CD4-positive, alpha-beta T cell treated with Interleukin-12 subunit alpha and Interleukin-12 subunit beta, for 1 hour (primary cell): ENCODE measurements at places on chromosomes 3 and 15.

DNA sequence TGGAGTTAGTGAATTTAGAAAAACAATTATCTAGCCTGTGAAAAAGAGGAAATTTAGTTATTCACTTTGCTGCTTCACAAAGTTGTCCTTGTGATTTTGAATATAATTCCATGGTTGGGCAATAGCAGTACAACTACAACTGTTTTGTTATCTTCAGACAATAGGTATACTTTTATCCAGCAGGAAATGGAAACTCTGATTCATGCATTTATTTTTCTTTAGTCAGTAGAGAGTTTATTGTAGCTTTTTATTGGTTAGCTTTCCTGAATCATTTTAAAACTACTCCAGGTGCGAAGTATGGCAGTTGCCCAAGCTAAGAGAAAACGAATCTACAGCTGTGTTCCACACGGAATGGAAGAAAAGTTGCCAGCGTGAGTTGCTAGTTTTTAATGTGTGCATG, 80.3 kb downstream of the TM4SF4 start:
- DNase-seq = no peak

GRCh38 chr3:170418422-170419398, at the start of gene CLDN11:
Gene CLDN11, plus strand, starts transcription at chr3:170418868. Its CDS starts 199 bp downstream, at chr3:170419067.
- DNase-seq = no peak

DNA sequence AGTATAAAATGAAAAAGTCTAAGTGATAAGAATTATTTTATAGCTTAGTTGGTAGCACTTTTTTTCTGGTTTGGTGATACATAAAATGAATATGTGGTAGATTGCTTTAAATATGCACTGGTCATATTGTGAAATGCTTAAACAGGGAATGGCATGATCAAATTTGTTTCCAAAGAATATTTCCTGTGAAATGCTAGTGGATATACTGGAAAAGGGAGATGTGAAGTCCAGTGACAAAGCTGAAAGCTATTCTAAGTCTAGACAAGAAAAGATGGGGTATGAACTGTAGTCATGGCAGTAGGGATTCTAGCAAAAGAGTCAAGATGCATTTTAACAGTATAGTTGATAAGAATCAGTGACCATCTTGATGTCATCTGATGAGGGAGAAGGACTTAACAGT, 98.9 kb upstream of the MME start:
- no peak for DNase-seq

DNA sequence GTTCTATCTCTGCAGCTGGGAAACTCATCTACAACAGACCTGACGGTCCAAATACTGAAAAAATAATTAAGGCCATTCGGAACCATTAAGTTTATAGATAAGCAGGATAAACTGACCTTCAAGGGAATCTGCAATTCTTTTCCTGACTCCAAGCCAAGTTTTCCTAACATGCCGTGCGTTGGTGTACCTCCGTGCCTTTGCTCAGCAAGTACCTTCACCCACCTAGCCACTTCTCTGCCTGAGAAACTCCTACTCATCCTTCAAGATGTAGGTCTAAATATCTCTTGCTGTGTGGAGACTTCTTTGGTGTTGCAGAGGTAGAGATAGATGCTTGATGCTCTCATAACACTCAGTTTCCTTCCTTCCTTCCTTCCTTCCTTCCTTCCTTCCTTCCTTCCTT, 24.2 kb upstream of the BNC1 start:
- DNase-seq = no peak

- DNase-seq = no peak
These were observed 38.6 kb upstream of the APH1B start for GRCh38 chr15:63238796-63239195.

DNA sequence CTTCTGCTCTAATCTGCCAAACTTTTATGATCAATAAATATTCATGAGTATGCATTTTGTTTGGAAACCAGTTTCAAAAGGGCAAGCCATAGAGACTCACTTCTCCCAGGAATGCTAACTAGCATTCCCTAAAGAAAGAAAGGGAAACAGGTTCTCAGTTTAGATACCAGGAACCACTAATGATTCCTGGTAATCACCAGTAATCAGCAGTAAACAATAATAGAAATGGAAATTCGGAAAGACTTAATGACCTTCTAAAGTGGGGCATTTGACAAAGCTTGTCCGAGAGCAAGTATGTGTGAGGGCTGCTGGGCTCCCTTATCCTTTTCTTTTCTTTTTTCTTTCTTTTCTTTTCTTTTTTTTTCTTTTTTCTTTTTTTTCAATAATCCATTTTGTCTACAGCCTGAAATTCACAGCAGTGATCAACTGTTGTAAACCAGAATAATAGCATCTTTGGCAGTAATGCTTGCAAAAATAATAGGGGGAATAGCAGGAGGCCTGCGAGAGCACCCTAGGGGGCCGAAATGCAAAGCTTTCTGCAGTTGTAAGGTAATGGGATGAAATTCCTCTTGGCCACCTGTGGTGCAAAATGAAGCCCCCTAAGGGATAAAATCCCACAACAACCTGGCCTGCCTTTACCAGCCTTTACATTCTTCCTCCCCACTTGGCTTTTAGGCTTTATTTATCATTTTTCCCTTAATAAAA, 253.2 kb downstream of the ZPLD1 start:
- no peak for DNase-seq

GRCh38 chr3:129020691-129021090, 19.6 kb downstream of the EFCC1 start:
- DNase-seq = no peak

- no peak for DNase-seq
These were observed 79.0 kb upstream of the VGLL3 start for GRCh38 chr3:87069971-87070370.

- peak; percentile 37 for DNase-seq
These were observed 64.8 kb upstream of the SATB1 start for GRCh38 chr3:18489939-18490338.

DNA sequence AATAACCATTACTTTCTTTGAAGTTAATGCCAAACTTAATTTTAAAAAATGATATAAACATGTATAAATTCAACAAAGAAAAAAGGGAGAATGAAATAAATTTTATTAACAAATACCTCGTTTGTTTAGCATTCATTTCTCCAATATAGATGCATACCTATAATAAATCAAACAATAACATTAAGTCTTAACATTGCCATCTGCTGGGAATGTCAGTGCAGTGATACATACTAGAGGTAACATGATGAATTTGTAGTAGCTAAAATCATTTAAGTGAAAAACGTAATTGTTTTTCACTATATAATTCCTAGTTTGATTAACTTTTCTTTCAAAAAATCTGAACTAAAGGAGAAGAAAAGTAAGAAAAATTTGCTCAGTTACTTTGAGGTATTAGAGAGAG, 340.2 kb upstream of the CBLB start:
- DNase-seq = peak; percentile 28

GRCh38 chr3:142148792-142149672, at the start of gene TFDP2:
Gene TFDP2, minus strand, starts transcription at chr3:142149544. Its CDS starts 47,795 bp downstream, at chr3:142101749.
- DNase-seq = peak; percentile 85

GRCh38 chr3:56468184-56469106, at the start of gene ERC2:
Gene ERC2, minus strand, starts transcription at chr3:56468467.
- DNase-seq = no peak

DNA sequence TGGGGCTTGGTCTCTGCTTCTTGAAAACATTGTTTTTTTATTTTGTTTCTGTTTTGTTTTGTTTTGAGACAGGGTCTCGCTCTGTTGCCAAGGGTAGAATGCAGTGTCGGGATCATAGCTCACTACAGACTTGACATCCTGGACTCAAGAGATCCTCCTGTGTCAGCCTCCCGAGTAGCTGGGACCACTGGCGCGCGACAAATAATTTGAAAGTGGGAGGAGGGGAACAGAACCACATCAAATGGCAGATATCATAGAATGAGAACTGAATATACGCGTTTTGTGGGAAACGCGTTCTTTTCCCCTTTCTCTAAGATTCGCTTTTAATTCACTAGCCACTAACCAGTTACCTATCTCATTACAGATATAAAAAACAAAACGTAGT, 641 bp upstream of the VPS13C start:
- DNase-seq = peak; percentile 28

- DNase-seq = no peak
These were observed 356.5 kb downstream of the ERC2 start for GRCh38 chr3:56111606-56112304.

DNA sequence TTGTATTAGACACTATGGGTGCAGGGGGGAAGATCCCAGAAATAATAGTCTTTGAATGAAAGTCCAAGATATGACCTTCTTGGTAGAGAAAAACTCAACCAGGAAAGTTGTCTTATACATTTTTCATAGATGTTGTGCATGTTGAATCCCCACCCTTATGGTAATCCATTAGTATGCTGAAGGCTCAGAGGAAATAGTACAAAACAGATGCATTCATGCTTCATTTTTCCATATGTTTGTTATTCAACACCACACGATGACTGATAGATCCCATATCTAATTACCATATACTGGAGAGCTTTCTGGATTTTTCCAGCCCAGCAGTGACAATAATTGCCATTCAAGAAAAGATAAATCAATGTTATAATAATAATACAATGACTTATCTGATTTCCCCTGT, 487.4 kb downstream of the FGF12 start:
- no peak for DNase-seq

GRCh38 chr3:194200422-194201081, 64.6 kb downstream of the HES1 start:
- no peak for DNase-seq

DNA sequence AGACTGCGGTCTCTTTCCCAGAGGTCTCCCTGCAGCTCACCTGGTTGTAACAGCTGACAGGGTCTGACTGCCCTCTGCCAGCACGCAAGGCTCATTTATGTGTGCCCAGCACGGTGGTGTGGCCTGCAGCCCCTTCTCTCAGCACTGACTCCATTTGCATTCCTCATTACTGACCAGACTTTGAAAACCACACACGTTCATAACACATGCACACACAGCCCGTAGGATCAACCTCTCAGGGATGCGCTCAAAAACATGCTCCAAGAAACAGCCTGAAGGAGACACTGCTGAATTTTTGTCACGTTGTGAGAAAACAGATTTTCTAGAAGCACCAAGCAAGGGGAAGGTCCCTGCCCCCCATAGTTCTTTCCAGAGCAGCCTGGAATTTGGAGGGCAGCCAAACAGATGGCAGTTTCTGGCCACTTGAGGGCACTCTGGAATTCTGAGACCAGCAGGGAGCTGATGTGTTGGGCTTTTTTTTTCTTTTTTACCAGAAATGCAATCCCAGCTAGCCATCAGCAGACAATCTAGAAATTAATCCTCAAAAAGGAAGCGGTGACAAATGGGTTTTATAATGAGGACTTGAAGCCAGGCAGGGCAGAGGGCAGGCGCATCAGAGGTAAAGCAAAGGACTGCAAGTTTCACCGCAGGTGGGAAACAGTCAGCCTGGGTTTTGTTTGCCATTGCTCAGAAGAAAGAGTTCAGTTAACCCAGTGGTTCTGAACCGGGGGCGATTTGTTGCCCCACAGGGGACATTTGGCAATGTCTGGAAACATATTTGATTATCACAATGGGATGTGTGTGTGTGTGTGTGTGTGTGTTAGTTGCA, 170.5 kb upstream of the PROK2 start:
- no peak for DNase-seq

- DNase-seq = no peak
These were observed 96.7 kb downstream of the SV2B start for GRCh38 chr15:91196768-91197167.

- DNase-seq = no peak
These were observed 432.8 kb upstream of the NR2F2 start for GRCh38 chr15:95897651-95898050.

DNA sequence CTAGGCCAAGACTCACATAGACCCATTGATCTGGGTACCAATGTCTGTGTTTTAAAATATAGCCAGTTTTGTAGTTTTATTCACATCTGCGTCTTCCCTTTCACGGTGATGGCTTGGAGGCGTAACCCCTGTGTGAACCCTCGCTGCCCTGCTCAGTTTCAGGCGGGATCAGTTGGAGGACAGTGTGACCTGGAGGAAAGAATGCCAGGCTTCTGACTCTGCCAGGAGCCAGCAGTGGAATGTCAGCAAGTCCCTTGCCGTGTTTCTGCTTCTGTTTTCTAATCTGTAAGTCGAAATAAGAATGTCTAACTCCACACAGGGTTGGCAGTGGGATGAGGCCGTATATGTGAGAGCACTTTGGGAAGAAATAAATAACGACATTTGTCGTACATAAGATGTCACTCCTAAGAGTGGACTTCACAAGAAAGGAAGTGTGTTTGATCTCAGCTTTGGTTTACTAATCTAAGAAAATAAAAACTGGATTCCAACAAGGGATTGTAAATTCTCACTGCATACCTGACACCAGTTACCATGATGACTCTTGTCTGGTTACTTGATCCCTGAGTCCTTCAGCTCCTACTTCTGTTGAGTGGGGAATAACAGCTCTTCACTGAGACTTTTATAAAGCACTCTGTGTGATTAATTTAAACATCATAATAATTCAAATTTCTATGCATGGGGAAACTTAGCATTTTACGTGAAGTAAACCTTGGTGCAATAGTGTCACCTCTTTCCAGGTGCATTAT, 6.3 kb upstream of the CA12 start:
- DNase-seq = no peak

DNA sequence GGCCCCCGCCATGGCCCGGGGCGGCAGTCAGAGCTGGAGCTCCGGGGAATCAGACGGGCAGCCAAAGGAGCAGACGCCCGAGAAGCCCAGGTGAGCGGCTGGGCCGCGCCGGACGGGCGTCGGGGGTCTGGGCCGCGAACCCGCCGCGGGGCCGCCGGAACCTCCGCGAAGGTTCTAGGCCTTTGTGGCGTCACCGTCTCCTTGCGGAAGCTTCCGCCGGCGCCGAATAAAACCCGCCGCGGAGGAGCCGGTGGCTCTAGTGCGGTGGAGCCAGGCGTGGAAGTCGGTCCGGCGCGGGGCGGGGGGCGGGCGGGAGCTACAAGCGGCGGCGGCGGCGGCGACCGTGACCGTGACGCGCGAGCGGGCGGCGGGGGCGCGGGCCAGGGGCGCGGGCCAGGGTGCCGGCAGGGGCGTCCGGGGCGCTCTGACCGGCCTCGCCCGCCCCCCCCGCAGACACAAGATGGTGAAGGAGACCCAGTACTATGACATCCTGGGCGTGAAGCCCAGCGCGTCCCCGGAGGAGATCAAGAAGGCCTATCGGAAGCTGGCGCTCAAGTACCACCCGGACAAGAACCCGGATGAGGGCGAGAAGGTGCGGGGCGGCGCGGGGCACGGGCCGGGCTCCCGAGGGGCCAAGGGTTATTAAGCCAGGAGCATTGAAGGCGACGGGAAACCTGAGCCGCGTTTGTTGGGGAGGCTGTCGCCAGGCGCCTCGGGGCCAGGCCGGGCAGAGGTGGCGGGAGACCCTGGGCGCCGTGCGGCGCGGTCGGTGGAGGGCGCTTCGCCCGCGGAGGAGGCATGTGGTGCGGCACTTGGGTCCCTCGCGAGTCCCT, at the start of gene DNAJA4:
TSS of gene DNAJA4 (plus strand) at position 259 of the 833 bp plus-strand sequence. CDS start at position 461, 202 bp downstream.
- peak; percentile 79 for DNase-seq

DNA sequence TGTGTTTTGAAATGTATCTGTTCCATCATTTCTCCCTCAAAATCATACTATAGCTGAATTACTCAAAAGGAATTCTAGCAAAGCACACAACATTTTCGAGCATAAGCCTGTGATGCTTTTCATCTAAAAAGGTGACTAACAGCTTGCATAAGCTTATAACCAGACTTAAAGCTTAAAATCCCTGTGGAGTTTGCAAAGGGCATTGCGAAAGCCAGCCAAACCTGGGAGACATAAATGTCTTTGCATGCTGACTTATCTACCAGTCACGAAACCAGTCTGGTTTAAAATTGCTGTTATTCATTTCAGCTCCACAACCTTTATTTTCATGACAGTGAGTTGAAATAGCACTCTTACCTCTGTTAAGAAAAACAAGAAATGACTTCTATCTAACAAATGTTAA, 35.6 kb upstream of the LIPC start:
- no peak for DNase-seq
